BE2C (cell line): ENCODE measurements at places on chromosomes 5 and 9.

- no peak for DNase-seq
These were observed 124.3 kb upstream of the MOCS2 start for GRCh38 chr5:53233645-53234405.

DNA sequence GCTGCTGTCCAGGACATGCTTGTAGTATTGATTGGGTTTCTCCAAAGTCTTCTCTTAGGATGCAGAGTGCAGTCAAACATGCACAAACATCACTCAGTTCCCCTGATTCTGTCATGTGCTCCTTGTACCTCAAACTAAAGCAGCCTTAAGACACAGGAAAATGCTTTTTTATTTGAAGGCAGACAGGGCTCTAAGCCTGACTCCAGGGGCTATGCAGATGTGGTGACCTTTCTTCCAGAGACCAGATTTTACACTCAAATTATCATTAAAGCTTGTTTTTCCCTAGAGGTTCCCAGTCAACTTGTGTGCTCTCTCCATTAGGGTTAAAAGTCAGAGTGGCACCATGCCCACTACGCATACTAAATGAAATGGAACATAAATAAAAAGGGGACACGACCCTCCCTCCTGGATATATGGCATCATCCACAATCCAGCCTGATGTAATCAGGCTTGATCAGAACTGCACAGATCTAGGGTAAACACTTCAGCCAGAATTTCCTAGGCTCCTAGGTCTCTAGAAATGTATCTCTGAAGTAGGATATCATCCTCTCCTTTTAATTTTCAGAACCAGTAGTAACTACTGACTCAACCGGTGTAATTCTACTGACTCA is 771.1 kb downstream of the NR2F1-AS1 start:
- no peak for DNase-seq

GRCh38 chr9:128138001-128138400 is 10.5 kb upstream of the PTGES2 start:
- DNase-seq: no peak

DNA sequence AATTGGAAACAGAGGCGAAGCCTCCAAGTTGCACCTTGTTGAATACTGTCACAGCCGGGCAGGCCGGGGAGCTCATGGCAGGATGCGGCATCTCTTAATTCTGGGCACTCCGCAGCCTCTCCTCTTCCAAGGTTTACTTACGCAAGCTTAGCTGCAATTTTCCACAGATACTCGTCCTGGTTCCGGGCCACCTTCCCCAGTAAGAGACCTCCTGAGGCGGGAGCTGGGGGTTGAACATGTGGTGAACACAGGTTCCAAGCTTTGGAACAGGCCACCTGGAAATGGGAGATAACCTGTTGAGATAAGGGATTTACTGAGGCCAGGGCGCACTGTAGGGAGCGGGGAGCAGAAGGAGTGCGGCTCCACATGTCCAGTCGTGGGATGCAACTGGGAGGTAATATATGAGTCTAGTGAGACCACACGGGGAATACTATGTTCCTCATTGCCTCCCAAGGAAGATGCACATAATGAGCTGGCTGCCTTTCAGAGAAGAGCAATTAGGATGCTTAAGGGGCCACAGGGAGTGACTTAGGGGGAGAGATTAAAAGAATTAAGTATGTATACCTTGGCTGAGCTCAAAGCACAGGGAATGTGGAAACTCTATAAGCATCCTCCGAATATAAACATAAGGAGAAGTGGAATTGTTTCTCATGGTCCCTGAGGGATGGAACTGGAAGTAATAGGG is 335.2 kb downstream of the CWC27 start:
- no peak for DNase-seq

DNA sequence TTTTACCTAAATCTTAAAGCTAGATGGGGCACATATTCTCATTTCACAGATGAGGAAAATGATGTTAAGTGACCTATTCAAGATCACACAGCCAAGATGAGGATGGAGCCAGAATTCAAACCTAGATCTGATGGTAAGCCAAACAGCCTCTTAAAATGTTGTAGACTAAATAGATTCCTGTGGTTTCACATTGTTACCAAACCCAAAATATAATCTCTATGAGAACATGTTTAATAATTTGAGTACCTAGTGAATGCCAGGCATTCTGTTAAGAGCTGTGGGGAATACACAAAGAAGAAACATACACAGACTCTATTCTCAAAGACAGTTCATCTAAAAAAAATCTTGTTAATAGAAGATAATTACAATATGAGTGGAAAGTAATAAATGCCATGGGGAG is 25.2 kb downstream of the HOMER1 start:
- no peak for DNase-seq

DNA sequence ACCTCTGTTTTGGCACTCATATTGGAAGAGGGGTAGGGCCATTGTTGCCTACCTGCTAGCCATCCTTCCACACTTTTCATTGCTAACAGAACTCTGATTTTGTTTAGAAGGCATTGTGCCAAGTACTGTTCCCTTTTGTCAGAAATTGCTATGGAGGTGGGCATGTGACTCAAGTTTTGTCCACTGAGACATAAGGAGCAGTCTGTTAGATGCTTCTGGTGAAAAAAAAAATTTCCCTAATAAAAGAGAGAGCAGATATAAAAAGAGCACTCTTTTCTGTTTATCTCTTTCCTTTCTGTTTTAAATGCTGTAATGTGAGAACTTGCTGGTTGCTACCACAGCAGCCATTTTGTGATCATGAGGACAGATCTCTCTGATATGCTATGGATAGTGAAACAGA is 21.9 kb upstream of the THG1L start:
- no peak for DNase-seq

GRCh38 chr5:168784454-168784853 is 205.3 kb upstream of the PANK3 start:
- DNase-seq: no peak

DNA sequence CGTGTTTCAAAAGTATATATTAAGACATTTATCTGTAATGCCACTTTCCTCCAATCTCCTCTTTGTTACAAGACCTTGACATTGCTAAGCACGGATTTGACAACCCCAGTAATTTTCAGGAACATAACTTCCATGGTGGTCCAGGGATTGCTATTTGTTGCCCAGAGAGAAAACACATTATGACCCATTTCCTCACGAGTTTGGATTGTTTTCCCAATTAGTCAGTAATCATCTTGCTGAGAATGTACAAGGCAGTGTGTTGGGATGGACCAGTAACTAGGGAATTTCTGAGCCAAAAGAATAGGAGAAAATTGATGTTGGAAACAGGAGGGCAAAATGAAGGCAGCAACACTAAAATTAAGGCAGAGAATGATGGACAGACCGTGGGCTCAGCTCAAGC is 574.1 kb downstream of the EBF1 start:
- DNase-seq: no peak

- DNase-seq: no peak
These were observed 148.8 kb upstream of the DMRT1 start for GRCh38 chr9:692636-693129.

- no peak for DNase-seq
These were observed 30.4 kb upstream of the TCF7 start for GRCh38 chr5:134084022-134084565.

GRCh38 chr9:130137641-130138081 is 34.5 kb upstream of the NCS1 start:
- no peak for DNase-seq

GRCh38 chr5:30050056-30050815 is 1143.2 kb upstream of the CDH6 start:
- DNase-seq: no peak

GRCh38 chr5:67154556-67155206 is 41.9 kb downstream of the CD180 start:
- no peak for DNase-seq

- peak; percentile 98 for DNase-seq
These were observed at the start of gene IFT74 for GRCh38 chr9:26955921-26956859. IFT74 (plus strand) TSS chr9:26956412; CDS start chr9:26961968, 5,556 bp downstream.

DNA sequence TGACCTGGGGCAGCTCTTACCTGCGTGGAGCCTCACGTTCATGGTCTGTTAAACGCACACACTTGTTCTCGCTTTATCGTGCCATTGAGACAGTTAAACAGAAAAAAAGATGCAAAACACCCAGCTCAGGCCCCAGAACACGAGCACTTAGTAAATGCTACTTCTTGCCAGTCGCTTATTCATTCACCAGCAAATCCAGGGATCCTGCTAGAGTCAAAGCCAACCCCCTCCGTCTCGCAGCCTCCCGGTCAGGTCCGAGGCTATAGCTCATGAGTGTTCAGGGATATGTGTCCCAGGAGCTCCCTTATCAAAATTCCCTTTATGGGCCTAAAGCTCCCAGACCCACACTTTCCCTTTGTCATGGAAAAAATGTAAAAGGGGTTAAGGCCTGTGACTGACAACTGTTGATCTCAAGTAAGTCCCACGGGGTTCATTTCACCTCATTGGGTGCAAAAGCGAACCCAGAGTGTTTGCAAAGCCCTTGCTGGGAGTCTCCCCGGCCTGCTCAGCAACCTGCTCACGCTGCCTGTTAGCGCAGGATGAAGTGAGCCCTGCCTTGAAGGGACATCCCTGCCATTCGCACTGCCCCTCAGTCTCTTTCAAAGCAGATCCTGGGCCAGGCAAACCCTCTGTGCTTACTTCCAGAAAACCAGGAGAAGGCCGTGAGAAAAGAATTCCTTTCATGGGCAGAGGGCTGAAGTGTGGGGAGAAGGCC is 40.7 kb downstream of the HRH2 start:
- no peak for DNase-seq

- DNase-seq: no peak
These were observed 390.4 kb upstream of the PRR16 start for GRCh38 chr5:120073722-120074121.

- DNase-seq: no peak
These were observed 14.1 kb upstream of the GPR150 start for GRCh38 chr5:95605786-95606185.

GRCh38 chr9:33837138-33837537 is 20.2 kb downstream of the UBE2R2 start:
- DNase-seq: no peak

DNA sequence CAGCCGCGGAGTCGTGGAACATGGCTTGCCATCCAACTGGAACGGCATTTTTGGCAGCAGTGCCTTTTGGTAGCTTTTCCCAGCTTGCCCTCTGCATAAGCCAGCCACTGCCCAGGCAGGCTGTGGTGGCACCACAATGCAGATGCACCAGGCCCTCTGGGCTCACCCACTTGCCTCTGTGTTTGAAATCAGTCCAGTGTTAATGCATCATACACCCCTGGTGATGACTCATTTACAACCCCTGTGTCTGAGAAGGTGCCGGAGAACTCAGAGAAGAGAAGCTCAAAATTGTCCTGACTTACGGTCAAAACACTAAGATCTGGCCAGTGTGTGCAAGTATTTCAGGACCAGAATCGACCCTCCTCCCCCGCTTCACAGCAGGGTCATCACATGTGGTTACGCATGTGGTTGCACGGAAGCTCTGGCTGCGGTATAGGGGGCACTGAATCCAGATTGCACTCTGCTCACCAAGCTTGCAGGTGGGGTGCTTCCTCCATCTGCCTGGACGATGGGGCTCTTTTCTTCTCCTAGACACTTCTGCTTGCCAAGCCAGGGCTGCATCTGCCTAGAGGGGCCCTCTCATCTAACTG is 66.5 kb upstream of the SMIM15 start:
- no peak for DNase-seq
